ENCODE measurements at places on chromosomes 11 and 22.

DNA sequence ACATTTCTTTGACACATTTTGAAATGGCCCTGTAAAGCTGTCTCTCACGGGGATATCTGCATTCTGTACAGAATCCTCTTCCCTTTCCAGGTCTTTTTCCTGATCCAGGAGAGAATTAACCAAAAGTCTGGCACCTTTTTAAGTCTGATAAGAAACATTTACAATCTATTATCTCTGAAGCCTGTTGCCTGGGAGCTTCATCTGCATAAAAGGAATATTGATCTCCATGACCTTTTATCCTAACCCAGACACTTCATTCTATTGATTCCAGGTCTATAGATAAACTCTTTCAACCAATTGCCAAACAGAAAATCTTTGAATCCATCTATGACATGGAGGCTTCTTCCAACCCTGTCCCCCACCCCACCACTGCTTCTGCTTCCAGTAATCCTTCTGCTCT, 33.7 kb upstream of the EI24 start:
- DNase-seq, result no peak

DNA sequence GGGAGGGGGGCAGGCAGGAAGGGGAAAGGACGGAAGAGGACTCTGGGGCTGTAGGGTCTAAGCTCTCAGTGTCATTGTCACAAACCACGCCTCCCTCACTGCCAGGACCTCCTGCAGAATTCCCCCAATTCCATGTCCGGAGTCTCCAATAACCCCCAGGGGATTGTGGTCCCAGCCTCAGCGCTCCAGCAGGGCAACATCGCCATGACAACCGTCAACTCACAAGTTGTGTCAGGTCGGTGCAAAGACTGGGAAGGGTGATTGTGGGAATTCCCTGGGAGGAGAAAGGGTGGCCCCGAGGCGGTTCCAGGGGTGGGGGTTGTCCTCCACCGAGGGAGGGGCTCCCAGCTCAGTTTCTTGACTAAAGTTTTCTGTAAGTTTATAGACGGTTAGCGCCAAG, 86.0 kb downstream of the FEZ1 start:
- no peak for DNase-seq

GRCh38 chr11:10304495-10305261, at the start of gene ADM:
Gene ADM (plus strand): TSS chr11:10305073. CDS start chr11:10305701, 628 bp downstream.
- no peak for DNase-seq

DNA sequence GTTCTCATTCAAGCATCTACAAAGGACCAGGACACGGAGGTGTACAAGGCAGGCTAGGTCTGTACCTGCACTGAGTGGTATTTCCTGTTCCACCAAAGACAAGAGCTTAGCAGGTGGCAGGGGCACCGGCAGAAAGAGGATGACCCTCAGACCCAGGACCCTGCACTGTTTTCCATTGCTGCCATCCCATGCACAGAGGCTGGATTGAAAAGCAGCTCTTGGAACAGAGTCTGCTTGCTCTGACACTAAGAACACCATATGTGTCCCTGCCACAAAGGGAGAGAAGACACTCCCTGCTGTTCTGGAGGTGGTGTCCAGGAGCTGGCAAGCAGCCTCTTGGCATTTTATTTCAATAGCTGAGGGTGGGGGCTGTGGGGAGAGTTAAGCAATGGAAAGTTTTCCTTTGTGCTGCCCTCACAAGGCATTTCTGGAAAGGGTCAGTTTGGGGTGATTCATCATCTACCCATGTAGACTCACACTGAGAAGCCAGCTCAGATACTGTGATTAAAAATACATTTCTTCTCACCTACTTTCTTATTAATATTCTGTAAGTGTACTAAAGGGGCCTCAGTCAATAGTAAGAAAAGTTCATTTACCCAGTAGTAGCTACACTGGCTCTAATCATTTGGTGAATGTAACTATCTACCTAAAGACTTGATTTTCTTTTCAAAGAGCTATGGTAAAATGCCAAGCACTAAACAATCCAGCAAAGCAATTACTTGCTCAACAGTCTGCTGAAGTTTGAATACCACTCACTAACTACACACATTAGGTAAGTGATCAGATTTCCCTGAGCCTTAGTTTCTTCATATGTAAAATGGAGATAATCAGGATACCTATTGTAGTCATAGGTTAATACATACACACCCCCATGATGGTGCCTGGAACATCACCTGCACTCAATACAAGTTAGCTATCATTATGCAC, 55.2 kb downstream of the SLC1A2 start:
- no peak for DNase-seq

DNA sequence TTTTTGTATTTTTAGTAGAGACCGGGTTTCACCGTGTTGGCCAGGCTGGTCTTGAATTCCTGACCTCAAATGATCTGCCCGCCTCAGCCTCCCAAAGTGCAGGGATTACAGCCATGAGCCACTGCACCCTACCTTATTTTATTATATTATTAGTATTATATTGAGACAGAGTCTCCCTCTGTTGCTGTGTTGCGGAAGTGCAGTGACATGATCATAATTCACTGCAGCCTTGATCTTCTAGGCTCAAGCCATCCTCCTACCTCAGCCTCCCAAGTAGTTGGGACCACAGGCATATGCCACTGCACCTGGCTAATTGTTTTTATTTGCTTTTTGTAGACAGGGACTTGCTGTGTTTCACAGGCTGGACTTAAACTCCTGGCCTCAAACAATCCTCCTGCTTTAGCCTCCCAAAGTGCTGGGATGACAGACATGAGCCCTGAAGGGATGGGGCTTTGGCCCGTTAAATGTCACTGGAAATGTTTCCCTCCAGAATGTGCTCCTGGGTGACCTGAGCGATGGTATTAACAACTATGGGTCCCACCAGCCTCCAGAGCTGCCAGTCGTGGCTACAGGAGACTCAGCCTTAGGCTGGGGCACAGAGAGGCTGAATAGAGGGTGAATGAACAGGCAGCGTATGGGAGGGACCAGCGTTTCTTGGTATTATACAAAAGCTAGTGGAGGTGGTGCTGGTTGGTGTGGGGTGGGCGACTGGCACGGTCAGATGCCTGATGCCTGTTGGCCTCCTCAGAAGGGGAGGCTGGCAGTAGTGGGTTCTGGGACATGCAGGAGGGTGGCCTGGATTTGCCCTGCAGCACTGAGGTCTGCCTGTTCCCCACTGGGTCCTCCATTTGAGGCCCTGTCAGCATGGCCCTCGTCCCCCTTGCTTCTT, 7.3 kb downstream of the TANGO2 start:
- no peak for DNase-seq

DNA sequence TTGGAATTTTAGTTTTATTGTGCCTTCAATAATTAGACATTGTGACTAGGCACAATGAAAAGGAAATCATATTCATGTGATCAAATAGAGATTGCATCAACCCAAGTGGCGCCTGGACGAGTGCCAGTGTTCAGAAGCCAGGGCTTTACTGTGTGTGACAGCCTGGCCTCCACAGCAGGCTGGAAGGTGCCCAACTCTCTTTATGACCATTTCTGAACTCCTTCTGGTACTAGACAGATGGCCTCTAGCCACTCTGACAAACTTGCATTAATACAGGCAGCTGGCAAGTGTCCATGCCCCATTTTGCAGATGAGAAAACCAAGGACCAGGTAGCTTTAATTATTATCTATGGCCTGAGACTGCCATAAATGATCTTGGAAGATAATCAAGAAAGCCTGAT, 8.3 kb upstream of the POU2AF1 start:
- DNase-seq, result no peak

DNA sequence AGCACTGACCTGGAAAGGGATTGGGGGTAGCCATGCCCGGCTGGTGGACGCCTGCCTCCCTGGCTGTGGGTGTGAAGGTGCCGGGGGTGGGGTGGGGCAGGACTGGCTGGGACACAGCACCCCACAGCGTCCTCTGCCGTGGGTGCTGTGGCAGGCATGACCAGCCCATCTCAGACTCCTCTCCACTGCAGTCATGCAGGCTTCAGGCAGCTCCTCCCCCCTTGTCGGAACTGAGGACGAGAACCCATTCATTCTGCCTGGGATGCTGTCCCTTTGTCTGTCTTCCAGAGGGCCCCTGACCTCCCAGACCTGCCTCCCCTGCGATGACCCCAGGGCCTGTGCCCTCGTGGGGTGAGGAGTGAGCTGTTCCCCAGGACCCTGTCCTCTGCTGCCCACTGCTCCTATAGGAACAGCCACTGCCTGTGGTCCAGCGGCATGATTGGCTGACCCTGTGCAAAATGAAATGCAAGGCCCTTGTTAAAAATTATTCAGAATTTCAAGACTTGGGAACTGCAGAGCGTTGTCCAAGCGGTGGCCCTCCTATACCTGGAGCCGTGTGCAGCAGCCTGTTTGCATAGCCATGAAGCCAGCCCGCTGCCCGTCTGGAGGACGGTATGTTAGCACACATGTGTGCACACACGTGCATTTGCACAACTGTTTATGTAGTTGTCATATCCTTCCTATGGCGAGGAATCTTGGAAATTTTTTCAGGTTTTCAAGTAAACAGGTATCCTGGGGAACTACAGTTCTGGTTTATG, 1122.3 kb downstream of the BRD1 start:
- no peak for DNase-seq

- no peak for DNase-seq
Observed at GRCh38 chr11:131658952-131659351, 288.5 kb downstream of the NTM start.

DNA sequence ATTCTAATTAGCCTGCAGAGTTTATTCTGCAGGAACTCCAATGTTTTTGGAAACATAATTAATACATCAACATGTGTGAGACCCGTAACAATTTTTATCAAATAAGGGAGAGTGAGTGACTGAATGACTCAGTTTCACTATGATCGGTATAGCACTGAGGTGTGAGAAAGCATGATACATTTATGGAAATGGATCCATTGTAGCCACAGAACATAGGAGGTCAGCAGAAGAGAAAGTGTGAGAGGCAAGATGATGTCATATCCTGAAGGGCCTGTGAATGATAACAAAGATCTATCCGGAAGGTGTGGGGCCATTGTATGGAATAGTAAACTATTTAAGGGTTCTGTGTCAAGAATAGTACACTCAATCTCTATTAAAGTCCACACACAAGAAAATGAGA, 1406.1 kb upstream of the TENM4 start:
- no peak for DNase-seq

DNA sequence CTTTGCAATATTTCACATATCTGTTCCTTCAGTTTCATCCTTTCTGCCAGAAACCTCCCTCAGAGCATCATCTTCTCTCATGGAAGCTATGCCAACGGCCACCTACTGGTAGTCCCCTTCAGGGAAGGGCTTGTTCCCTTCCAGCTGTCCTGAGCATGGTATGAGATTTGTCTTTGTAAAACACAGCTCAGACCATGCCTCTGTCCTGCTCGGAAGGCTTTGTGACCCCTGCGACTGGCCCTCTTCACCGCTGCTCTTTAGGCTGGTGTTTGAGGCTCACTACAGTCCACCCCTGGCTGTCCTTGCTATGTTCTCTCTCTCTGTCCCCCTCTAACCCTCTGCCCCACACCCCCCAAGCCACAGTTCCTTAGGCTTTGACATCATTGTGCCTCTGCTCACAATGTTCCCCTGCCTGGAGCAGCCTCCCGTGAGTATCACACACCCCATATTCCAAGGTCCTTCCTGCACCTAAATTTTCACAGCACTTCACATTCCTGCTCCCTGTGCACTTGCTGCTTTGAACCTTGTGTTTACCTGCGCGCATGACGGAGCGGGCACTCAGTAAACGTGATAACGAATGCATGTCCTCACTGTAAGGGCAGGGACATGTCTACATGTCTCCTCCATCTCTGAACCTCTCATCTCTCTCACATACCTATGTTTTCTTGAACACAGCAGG, 24.0 kb upstream of the ACER3 start:
- no peak for DNase-seq

DNA sequence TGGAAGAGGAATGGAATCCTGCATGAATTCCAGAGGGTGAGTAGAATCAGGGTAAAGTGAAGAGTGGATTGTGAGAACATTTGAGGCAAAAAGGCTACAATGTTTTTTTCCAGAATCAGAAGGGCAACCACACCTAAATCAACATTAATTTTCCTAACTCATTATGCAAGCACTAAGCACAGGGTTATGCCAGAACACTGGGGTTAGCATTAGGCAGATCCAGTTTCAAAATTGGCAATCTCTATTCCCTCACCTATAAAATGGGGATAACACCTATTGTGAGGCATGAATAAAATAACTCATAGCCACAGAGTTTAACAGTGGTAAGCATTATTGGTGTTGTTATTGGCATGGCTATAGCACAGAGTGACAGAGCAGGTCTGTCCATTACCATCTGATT, 378.6 kb upstream of the FAT3 start:
- no peak for DNase-seq

GRCh38 chr11:125680747-125681146, at the start of gene ACRV1:
Gene ACRV1 (minus strand): TSS chr11:125680847. CDS start chr11:125680780, 67 bp downstream.
- no peak for DNase-seq

GRCh38 chr11:129280027-129280811, 88.1 kb upstream of the ARHGAP32 start:
- no peak for DNase-seq

DNA sequence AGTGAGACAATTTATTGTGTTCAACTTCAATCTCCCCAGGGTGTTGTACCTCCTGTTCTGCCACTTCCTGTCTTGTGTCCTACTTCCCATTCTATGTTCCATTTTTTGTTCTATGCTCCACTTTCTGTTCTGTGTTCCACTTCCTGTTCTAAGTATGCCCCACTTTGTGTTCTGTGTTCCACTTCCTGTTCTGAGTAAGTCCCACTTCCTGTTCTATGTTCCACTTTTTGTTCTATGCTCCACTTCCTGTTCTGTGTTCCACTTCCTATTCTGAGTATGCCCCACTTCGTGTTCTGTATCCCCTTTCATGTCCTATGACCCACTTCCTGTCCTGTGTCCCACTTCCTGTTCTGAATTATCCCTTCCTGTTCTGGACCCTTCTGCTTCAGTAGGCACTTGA, 732.7 kb downstream of the TBC1D22A start:
- DNase-seq, result no peak

GRCh38 chr11:2190657-2191471, 19.2 kb upstream of the TH start:
- DNase-seq, result no peak
